Stimulated activated CD8-positive, alpha-beta memory T cell treated with anti-CD3 and anti-CD28 coated beads, Interleukin-7, amount 100 ng/mL, for 1 hour (primary cell): ENCODE measurements at places on chromosomes 6 and 20.

DNA sequence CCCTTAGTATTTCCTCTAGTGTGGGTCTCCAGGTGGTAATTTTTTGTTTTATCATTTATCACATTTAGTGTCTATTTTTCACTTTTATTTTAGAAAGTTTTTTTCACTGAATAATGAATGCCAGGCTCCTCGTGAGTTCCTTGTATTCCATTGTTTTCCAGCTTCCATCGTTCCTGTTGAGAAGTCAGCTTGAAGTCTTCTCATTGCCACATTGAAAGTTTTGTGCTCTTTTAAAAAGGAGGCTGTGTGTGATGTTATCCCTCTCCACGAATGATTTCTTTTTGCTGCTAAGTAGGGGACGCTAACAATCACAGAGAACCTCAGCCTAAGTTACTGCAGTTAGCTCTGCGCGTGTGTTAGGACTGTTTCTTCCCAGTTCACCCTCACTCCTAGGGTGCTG is 194.5 kb downstream of the TAF4 start:
- no peak for DNase-seq

DNA sequence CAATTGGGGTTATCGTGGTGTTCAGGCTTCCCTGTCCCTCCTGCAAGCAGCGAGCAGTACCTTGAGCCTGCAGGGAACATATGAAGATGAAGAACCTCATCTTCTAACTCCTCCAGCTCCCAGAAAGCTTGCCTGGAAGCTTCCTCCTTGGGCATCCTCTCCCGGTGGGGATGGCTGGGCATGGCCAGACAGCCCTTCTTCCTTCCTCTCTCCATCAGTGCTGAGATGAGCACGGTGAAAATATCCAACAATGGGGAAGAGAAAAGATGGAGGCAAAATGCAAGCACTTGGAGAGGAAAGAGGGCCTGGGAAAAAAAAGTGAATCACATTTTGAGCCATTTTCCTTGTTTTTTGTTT is 107.7 kb upstream of the FOXA2 start:
- DNase-seq, result no peak

DNA sequence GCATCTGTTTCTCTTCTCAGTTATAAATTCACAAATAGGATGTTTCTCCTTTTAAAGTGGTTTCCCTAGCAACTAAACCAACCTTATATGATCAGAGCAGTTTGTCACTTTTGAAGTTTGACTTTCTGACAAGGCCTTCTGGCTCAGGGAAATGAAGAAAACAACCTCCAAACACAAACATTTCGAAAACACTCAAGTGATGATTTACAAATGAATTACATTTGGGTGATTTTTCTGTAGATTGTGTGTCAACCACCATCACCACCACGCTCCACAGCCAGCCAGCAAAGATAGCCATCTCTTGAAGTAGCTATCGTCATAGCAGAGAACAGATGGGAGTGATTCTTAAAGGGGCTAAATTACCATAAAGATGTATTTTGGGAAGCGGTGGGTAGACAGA is 16.5 kb upstream of the MLIP start:
- DNase-seq, result no peak

DNA sequence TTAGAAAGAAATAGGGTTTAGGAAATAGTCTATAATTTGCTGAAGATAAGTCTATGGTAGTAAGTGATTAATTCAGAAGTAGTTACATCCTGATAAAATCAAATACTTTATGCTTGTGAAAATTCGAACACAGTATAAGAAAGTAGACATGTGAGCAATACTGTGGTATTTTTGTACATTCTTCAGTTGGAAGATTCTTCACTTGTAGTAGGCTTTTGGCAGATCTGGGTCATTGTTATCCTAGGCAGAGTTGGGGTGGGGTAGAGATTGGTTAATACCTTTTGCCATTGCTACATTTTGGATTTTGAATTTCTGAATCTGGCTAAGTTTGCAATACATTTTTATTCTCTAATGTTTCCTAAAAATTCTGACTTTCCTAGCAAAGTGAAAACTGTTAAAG is 197.5 kb downstream of the BCKDHB start:
- DNase-seq, result no peak

- DNase-seq, result no peak
These were observed 52.0 kb downstream of the ITCH start for GRCh38 chr20:34415079-34415478.

GRCh38 chr6:161437851-161438250 is 164.0 kb upstream of the AGPAT4 start:
- no peak for DNase-seq

DNA sequence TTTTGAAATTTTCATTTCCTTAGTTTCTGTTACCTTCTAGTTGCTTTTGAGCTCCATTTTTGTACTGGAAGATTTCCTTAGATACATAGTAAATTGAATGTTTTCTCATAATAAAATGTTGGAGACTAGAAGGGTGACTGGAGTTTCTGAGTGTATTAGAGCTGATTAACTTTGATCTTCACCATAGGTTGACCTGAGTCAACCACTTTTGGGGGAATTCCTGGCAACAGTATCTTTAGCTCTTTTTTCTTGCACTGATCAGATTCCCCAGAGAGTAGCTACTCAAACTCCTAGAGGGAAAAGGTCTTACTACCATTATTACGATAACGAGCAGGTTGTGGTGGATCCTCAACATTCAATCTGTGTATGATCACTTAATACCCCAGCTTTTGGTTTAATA is 72.7 kb downstream of the KHDC1L start:
- no peak for DNase-seq

- DNase-seq, result no peak
These were observed 84.0 kb downstream of the ESR1 start for GRCh38 chr6:151891524-151891923.

DNA sequence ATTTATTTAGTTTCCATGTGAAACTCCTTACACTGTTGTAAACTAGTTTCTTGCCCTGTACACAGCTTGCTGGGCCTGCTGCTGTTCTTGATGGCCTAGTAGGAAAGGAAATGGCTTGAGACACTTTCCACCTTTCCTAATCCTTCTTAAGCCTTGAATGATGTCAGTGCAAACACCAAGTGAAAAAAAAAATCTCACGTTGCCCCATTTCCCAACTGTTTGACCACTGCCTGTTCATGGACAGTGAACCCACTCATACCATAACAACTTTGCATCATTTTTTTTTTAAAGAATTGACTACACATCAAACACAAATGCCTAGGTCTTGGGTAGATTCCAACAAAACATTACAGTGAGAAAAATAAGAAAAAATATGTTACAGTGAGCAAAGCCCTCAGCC is 653.6 kb upstream of the FLRT3 start:
- no peak for DNase-seq

GRCh38 chr6:30703821-30704220 is 13.0 kb upstream of the NRM start:
- no peak for DNase-seq

DNA sequence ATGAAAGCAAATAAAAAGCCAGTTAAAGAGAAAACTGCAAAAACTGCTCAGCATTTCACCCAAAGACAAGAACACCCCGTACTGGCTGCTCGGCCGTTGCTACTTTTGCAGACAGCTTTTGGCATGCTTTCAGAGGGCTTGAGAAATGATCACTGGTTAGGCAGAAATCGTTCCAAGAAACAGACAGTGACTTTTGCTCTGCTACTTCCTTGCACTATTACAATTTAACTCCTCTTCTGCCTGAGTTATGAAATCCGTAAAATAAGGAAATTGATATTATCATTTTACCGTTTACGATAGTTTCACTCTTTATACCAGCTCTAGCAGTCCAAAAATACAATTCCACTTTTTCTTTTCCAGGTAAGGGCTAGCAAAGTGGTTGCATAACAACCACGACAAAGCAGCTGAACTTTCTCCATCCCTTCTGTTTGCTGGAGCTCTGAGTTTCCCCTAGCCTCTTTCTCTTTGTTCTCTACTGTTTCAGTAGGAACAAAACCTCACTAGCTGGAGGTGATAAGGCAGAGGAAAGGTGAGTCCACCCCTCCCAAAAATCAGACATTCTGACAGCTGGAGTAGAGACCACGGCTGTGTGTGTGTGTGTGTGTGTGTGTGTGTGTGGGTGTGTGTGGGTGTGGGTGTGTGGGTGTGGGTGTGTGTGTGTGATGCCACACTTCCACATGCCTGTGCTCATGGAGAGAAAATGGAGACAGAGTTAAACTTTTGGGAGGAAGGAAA is 191.8 kb upstream of the RREB1 start:
- no peak for DNase-seq

DNA sequence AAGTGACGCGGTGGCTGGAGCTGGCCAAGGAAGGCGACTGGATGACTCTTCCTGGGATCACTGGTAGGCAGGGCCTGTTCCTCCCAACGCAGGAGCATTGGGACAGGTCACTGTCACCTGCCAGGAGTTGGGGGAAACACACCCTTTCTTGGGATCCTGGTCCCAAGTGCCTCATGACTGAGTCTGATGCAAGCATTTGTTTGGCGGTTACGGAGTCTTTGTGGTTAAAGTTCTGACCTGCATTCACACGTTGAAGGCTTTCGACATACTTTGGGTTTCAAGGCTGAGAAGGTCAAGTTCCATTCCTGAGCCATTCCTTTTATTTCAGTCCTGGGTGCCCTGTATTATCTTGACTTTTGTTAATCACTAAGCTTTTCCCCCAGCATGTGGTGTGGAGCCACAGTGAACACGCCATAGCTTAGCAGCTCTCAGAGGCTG is 6.0 kb downstream of the PNLDC1 start:
- no peak for DNase-seq

GRCh38 chr20:62646851-62647520 is 4.7 kb downstream of the SLCO4A1 start:
- no peak for DNase-seq

DNA sequence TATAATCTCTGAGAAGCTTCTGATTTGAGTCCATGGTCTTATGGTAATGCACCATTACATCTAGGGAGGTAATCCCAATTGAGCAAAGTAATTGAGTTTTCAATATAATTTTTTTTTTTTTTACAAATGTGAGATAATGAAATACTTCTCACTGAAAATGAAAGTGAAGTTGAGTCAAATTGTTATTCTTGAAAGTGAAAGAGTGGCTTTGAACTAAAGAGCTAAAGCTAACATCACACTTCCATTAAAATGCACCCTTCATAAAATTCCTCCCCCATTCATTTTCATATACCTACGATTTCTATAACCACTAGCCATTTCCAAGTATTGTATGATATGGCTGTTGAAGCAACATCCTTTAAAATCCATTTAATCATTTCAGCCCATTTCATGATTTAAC is 149.1 kb upstream of the IMPG1 start:
- no peak for DNase-seq

- DNase-seq, result no peak
These were observed 82.4 kb upstream of the TCF21 start for GRCh38 chr6:133806382-133807140.

DNA sequence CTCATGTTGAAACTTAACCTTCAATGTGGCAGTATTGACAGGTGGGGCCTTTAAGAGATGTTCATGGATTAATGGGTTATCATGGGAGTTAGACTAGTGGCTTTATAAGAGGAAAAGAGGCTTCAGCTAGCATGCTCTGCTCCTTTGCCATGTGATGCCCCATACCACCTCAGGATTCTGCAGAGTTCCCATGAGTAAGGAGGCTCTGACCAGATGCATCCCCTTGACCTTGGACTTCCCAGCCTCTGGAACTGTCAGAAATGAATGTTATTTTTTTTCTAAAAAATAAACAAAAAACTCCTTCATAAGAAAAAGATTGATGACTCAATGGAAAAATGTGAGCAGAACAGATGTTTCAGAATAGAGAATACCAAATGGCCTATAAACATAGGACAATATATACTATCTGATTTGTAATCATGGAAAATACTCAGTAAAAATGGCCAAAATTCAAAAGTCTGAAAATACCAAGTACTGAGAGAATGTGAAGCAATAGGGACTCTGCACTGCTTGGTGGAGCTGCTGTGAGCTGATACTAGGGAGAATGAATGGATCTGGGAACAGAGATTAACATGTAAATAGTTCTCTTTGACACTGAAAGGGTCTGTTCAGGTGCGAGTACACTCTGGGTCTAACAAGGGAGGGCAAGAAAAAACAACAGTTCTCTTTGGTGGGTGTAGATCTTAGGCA is 7.4 kb upstream of the TRIM39 start:
- no peak for DNase-seq

- no peak for DNase-seq
These were observed 117.2 kb downstream of the FOXO3 start for GRCh38 chr6:108677894-108678293.

- no peak for DNase-seq
These were observed 22.8 kb upstream of the TAF4 start for GRCh38 chr20:62088258-62089127.

DNA sequence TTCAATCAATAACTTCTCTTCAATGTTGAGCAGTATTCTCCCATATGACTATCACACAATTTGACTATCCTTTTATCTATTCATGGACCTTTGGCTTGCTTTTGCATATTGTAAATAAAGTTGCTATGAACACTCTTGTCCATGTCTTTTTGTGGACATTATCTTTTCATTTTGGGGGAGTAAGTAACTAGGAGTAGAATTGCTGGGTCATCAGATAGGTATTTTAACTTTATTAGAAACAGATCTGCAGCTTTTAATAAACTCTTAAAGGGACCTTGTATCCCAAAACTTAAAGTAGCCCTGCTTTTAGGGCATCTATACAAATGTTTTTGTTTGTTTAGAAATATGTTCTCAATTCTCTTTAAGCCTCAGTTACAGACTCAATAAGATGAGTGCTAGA is 614.2 kb upstream of the CITED2 start:
- DNase-seq, result no peak

DNA sequence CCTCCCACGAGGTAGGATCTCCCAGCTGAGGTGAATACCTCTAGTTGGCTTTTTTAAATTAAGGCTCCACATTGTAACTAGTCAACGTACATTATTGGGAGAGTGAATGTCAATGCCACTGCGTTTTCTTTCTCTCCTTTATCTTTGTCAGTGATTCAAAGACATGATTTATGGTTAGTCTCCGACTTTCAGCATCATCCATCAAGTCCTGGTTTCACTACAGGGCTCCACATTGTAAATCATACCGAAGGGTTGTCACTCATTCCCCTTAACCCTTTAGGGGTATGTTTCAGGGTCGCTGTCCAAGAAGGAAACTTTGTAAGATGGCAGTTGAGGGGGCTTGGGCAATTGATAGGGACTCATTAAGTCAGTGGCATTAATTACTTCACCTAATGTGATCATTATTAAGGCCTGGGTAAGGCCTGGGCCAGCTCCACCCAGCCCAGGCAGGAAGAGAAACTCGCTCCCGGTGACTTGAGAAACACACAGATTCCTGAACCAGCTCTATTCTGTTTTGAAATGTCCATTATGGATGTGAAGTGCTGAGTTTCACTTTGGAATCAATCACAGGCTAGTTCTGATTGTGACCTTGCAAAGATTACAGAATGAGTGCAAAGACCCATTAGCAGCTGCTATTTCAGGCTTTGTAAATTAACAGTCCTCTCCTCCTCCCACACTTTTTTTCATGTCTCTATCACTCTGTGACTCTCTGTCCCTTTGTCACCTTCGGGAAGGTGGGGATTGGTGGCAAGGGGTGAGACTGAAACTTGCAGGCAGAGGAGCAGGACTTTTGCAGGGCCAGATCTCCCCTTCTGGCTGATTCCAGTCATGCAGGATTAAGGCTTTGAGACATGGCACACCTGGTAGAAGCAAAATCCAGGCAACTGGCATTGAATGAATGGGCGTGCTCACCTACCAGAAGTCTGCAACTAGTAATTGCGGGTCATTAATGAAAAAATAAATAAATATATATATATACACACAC is 222.4 kb downstream of the TSHZ2 start:
- DNase-seq, result no peak

GRCh38 chr6:75308250-75308988 is 23.8 kb upstream of the TMEM30A start:
- no peak for DNase-seq
